RKO (cell line): ENCODE measurements at places on chromosomes 13 and 19.

- DNase-seq: peak; percentile 68
Measured at GRCh38 chr13:32824675-32825074, 191.5 kb upstream of the KL start.

DNA sequence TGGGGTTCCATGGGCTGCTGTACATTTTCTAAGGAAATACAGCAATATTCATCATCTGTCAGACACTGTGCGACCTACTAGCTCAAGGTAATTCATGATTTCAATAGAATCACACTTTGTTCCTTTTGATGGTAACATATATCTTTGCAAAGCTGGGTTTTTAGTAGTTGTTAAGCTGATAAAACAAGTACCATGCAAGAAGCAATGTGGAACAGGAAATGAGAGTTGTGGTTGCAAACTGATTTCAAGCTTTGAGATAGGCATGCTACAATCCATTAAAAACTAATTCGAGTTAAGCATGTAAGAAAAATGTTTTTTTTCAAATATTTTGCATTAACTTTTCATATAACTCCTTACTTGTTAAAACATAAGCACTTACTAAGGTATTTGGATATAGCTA lies 6.8 kb upstream of the MBNL2 start:
- no peak for DNase-seq

- DNase-seq: no peak
Measured at GRCh38 chr19:19026299-19026971, 6.9 kb downstream of the SUGP2 start.

- DNase-seq: no peak
Measured at GRCh38 chr13:110341445-110342244, 34.6 kb downstream of the COL4A2 start.

DNA sequence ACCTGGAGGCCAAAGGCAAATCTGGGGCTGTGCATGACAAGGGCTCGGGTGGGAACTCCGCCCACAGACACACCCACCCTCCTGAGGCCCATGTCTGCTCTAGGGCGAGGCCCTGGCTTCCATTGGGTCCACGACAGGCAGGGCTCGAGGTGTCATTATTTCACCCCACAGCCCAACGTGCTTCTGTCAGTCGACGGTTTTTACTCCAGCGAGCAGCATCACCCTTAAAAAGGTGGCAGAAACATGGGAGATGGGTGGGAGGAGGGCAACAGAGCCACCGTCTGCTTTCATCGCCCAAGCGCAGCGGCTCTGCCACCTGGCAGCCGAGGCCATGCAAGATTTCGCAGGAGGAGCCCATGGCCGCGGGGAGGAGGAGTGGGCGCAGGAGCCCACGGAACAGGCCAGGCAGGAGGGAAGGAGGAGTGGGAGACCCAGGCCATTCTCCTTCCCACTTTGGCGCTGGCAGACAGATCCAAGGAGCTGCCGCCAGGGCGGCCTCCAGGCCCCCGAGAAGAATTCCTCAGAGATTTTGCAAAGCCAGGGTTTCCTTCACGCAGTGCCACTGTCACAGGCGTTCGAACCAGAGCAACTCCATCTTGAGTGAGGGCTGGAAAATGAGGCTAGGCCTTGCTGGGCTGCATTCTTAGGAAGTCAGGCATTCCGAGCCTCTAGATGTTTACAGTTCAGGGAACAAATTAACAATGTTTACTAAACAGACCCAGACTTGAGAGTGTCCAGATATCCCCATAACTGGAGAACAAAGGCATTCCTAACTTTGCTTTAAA lies 49.3 kb upstream of the TUBGCP3 start:
- DNase-seq: no peak

DNA sequence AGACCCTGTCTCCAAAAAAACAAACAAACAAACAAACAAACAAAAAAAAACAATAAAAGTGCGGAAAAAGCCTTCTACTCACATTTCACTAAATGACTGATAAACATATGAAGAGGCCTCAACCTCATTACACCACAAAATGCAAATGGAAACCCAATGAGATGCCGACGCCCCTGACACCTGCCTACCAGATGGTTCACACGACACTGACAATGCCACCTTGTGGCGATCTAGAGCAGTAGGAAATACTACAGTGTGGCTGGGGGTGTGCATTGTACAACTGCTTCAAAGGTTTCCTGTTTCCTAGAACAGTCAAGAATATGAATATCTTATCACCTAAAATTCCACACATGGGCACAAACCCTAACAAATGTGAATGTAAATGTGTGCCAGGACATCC lies 14.0 kb downstream of the SCGB2B2 start:
- DNase-seq: peak; percentile 64

DNA sequence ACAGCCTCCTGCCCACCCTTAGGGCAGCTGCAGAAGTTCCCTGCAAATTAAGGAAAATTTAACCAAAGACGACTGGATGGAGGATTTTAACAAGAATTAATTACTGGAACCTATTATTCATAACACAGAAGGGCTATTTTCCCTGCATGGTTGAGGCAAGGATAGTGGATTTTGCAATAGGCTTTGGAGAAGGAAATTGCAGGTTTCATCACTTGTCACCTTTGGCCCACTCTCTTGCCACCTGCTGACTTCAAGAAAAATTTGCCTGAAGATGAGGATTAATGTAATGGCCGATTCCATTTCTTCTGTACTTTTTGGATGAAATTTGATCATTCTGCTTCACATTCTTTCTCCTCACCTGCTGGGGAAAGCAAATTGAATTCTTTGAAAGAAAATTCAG lies 261.7 kb downstream of the FGF9 start:
- DNase-seq: no peak

DNA sequence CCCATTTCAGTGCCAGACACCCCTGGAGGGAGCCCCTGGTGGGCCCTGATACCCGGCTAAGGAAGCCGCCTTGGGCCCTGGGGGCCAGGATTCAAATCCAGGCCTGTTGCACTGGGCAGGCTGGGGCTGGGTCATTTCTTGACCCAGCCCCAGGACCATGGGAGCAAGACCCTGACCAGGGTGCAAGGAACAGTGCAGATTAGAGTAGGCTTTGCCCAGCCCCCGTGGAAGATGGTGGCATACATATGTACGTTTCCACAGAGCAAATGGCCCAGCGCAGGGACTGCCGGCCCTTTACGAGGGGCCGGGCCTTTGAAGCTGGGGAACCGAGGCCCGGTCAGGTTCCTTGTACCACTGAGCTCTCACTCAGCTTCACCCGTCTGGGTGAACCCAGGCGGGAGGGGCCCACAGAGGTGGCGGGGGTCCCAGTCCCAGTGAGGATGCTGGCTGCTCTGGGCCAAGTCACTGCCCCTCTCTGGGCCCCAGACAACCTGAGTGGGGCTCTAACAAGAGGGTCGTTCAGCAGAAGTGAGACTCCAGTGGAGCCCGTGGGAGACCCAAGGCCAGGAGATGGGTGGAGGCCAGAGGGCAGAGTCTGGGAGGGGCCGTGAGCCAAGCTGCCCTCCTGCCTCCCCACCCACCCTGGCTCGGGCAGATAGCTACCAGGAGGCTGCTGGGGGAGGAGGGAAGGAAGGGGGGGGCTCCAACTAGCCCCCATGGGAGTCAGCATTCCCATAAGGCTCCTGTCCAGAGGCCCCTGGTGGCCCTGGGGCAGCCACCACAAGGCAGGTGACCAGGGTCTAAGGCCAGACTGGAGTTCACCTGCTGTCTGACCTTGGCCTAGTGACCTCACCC lies 2.7 kb downstream of the MKNK2 start:
- DNase-seq: no peak

- no peak for DNase-seq
Measured at GRCh38 chr13:99282264-99283231, 24.4 kb upstream of the GPR18 start.

- peak; percentile 89 for DNase-seq
Measured at GRCh38 chr19:20840371-20840770, 64.3 kb downstream of the ZNF66 start.

GRCh38 chr13:58165617-58166016 lies 534.1 kb downstream of the PCDH17 start:
- DNase-seq: no peak

- no peak for DNase-seq
Measured at GRCh38 chr13:51645761-51646670, 61.8 kb downstream of the WDFY2 start.

GRCh38 chr13:59409211-59409610 lies 754.5 kb downstream of the DIAPH3 start:
- no peak for DNase-seq

DNA sequence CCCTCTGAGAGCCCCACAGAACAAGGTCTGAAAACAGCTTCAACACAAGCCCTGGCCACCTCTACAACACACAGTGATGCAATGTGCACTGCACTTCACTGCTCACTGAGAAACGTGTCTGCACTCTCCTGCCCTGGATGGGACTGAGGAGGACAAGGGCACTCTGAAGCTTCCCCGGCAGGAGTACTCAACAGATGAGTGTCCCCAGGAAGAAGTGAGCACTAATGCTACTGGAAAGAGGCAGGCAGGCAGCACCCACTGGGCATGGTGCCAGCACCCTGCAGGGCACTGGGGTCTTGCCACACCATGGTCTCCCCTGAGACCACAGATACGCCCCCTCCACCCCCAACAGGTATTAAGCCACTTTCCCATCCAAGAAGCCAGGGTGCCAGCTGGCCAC lies 17.7 kb upstream of the SLC35E1 start:
- DNase-seq: no peak

DNA sequence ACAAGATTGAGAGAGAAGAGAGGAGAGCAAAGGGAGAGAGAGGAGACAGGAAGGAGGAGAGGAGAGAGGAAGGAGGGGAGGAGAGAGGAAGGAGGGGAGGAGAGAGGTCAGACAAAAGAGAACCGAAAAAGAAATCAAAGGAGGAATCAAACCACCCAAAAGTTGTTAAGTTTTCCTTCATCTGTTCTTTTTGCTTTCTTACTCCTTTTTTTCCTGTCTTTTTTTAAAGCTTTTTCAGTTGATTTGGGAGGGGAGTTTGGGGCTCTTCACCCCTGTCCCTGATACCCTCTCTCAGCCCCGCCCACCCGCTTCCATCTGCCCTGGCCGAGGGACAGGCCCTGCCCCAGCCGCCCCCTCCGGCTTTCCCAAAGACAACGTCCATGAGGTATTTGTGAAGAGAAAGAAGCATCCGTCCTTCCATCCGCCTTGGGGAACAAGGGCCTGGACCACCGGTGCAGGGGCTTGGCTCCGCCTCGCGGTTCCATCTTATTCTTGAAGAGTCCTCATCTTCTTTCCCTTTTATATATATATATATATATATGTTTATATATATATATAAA lies 13.3 kb downstream of the ZNF574 start:
- DNase-seq: no peak

GRCh38 chr19:29264897-29265296 lies 51.9 kb upstream of the UQCRFS1 start:
- DNase-seq: no peak

GRCh38 chr19:4620675-4621074 lies 18.6 kb upstream of the TNFAIP8L1 start:
- no peak for DNase-seq

GRCh38 chr13:96090240-96091101 lies 564 bp downstream of the HS6ST3 start:
- no peak for DNase-seq

DNA sequence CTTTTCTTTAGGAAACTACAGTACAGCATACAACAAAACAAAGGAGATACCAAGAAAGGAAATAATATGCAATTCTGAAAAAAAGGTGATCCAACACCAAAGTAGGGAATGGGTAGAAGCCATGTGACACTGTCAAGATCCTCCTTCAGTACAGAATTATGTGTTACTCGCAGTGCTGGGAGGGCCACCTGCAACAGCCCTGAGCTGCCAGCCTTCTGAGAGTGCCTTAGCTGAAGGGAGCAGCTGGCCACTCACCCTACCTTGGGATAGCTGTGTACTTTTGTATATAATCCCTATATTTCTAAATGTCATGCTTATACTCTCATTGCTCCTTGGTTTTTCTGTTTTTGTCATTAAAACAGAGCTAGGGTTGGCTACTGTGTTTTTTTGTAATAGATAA lies 1518.2 kb upstream of the PCDH20 start:
- DNase-seq: no peak

- no peak for DNase-seq
Measured at GRCh38 chr13:33543089-33543459, 257.5 kb upstream of the STARD13 start.

GRCh38 chr13:97629601-97630272 lies 195.8 kb downstream of the RAP2A start:
- no peak for DNase-seq

GRCh38 chr19:13089139-13089856 lies 13.4 kb downstream of the LYL1 start:
- peak; percentile 47 for DNase-seq

DNA sequence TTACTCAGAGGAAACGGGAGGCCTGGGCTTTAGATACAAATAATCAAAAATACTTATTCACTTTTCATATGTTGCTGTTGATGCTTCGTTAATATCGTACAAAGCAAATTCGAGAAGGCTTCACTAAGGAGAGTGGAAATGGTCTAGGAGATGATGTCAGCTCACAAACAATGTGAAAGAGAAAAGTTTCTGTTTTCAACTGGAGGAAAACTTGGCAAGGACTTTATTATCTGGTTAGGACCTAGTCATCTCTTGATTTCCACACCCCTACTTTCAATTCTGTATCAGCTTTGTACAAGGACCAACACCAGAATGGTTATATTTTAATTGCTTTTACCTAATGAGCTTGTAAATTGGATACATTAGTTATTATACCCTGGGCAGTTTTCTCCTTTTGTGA lies 88.0 kb downstream of the SLC10A2 start:
- DNase-seq: no peak

GRCh38 chr13:37869756-37870488 lies at the start of gene TRPC4:
Gene TRPC4, minus strand, starts transcription at chr13:37869772. Its CDS starts 86,439 bp downstream, at chr13:37783333.
- DNase-seq: peak; percentile 4

DNA sequence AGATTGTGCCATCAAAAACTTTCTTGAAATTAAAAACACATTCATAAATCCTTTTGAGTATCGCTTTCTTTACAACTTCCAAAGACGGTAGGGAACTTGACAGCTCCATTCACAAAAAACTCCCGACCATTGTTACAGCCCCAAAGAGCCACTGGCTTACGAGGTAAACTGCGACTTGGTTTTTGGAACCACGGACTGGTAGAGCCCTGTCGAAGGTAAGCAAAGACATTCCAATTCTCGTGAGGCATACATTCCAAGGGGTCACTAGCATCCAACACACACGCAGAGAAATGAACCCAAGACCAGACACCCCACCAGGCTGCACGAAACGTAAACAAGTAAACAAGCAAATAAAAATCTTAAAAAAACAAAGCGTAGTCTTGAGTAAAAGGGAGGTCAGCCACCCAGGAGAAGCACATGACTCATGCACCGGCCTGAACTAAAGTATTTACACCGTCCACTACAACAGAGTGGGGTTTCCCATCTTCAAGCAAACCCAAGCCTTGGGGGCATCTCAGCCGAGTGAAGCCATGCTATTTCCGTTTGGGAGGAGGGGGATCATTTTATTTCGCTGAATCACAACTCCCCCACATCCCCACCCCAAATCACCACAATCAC lies 1.4 kb downstream of the BRD4 start:
- peak; percentile 83 for DNase-seq

GRCh38 chr19:41193430-41194156 lies 574 bp downstream of the CYP2S1 start:
- DNase-seq: no peak

- DNase-seq: no peak
Measured at GRCh38 chr19:1468821-1469254, 10.2 kb downstream of the C19orf25 start.

DNA sequence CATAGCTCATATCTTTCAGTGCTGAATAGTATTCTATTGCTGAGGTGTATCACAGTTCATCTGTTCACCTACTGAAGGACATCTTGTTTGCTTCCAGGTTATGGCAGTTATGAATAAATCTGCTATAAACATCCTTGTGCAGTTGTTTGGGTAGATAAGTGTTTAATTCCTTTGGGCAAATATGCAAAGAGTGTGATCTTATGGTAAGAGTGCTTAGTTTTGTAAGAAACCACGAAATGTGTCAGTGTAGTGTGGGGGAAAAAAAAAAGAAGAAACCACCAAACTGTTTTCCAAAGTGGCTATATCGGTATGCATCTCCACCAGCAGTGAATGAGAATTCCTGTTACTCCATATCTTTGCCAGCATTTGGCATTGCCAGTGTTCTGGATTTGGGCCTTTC lies 93.3 kb downstream of the PIBF1 start:
- no peak for DNase-seq
